NCI-H1930 (cell line): ENCODE measurements at places on chromosomes 6 and 20.

DNA sequence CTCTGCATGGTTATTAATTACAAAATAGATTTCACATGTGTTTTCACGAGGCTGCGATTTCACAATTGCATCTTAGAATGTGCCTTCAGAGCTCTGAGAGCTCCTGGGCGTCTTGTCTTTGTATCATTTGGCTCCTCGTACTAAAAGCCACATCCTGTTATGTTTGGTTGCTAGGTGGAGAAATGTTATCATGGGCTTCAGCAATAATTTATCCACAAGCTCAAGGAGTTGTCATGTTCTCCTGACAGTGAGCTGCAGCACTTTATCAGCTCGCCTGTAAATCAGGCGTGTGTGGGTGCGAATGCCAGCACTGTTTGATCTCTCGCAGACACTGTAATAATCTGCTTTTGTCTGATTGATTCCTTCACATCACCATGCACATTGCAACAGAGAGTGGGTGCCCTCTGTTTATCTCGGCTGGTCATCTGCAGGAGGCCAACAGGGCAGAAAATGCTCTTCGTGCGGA, 218.6 kb upstream of the ZFP64 start:
- no peak for DNase-seq

- DNase-seq: no peak
These were observed 14.2 kb downstream of the DLGAP4 start for GRCh38 chr20:36320261-36320897.

DNA sequence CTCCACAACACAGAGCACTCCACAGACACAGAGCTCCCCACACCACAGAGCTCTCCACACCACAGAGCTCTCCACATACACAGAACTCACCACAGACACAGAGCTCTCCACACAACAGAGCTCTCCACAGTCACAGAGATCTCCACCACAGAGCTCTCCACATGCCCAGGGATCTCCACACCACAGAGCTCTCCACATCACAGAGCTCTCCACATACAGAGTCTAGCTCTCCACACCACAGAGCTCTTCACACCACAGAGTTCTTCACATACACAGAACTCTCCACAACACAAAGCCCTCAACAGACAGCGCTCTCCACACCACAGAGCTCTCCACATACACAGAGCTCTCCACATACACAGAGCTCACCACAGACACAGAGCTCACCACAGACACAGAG, 55.3 kb downstream of the ERMARD start:
- no peak for DNase-seq

GRCh38 chr6:25675167-25675566, 23.2 kb downstream of the SCGN start:
- DNase-seq: no peak

DNA sequence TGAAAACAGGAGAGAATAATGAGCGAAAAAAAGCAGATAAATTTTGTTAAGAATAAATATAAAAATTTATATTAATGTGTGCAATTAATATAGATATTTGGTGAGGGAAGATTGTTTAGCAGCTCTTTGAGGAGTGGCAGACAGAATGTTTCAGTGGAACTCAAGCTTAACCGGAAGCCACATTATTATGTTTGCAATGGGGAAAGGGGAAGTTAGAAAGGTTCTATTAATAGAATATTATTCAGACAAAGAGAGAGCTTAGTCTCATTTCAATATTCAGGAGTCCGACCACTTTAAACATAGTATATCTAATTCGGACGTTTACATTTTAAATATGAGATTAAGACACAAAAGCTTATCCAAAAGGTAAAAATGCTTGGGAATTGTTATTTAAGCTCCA, 81.6 kb upstream of the KHDRBS2 start:
- DNase-seq: no peak

GRCh38 chr6:90703336-90703735, 116.5 kb upstream of the MAP3K7 start:
- DNase-seq: no peak

DNA sequence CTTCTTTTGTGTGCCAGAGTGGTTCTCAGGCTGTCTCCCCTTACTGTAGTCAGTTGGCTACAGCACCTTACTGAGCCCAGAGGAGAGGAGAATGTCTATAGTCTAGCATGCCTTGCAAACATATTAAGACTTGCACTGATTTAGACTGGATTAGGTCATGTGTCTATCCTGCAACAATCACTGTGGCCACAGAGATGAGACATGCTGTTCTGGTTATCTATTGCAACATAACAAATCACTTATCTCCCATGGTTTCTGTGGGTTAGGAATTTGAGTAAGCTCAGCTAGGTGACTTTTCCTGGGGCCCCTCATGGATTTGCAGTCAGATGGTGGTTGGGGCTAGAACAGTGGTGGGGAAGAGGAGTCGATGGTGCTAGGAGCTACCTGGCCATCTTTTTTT, 261.3 kb downstream of the SOD2 start:
- no peak for DNase-seq

GRCh38 chr6:170505306-170505705, 47.8 kb downstream of the PSMB1 start:
- DNase-seq: no peak

DNA sequence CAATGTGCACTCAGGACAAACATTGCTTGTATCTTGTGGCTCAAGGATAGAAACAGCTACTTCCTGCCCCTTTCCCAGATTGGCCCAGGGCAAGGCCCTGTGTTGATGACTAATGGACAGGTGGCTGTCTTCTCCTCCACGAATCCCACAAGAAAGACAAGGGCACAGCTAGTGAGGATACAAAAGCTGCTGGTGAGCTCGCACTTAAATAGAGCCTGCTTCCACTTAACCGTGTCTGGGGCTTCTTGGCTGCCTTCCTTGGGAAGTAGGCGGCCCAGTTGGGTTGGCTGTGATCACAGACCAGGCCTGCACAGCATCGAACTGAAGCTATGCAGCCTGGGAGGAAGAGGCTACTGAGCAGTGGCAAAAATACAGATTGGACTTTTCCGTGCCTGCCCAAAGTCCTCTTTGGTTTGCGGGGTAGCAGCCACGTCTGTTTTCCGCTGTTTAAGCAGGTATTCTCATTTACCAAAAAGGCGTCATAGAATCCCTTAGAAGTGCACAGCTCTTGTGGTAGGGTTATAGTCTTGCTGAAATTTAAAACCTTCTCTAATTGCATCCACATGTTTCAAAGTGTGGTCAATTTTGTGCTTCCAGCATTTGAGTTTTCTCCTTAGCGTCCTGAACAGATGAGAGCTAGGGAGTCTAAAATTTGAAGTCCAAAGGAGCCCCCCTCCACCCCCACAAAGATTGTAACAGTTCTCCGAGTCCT, 23.0 kb upstream of the NAA20 start:
- DNase-seq: no peak

GRCh38 chr6:343960-344815, 47.4 kb upstream of the IRF4 start:
- DNase-seq: no peak

GRCh38 chr20:50447102-50447804, 62.9 kb upstream of the PTPN1 start:
- DNase-seq: no peak

GRCh38 chr6:107784669-107785068, 39.4 kb downstream of the SCML4 start:
- DNase-seq: no peak

DNA sequence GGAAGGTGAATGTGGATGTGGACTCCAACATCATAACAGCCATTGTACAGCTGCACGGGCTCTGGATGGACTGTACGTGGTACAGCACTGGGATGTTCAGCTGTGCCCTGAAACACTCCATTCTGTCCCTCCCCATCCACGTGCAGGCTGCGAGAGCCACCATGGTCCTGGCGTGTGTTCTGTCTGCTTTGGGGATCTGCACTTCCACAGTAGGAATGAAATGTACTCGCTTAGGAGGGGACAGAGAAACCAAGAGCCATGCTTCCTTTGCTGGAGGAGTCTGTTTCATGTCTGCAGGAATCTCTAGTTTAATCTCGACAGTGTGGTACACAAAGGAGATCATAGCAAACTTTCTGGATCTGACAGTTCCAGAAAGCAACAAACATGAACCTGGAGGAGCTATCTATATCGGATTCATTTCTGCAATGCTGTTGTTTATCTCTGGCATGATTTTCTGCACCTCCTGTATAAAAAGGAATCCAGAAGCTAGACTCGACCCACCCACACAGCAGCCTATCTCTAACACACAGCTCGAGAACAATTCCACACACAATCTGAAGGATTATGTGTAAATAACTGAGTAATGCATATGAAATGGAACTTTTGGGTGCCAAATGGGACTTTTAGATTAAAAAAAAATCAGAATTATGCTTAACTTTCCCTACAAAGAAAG, 12.1 kb downstream of the CLDN20 start:
- DNase-seq: no peak

- DNase-seq: peak; percentile 3
These were observed 591.7 kb upstream of the NRSN1 start for GRCh38 chr6:23534351-23534750.

DNA sequence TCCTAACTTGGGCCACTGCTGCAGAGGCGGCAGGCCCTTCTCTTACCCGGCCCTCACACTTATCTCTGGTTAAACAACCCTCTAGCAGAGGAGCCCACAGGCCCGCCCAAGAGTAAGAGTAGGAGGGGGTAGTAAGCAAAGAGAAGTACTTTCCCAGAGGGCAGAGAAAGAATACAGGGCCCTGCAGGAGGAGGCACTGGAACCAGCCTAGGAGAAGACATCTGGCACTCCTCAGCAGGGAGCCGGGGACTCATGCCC, 10.1 kb downstream of the MTCH1 start:
- no peak for DNase-seq

GRCh38 chr6:110875548-110876169, 1.1 kb downstream of the AMD1 start:
- no peak for DNase-seq

GRCh38 chr6:31479933-31480535, 17.9 kb upstream of the MICB start:
- DNase-seq: no peak

DNA sequence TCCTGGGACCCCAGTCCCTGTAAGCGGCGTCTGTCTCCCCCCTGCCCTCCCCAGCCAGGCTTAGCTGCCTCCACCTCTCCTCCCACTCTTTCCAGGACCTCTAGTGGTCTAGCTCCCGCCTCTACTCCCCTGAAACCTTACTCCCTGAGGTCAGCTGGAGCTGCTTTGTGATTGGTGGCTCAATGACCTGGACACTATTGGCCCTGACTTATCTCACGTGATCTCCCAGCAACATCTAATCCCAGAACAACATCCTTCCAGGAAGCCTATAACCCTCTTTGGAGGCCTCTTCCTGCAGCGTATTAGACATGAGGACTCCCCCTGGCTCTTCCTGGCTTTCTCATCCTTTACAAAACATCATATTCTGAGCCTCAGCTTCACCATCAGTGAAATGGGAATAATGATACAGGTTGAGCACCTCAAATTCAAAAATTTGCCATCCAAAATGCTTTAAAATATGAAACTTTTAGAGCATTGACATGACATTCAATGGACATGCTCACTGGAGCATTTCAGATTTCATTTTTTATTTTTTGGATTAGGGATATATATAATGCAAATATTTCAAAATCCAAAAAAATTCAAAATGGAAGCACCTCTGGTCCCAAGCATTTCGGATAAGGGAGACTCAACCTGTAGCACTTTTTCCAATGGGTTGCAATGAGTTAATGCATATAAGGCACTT, 16.3 kb upstream of the SRC start:
- no peak for DNase-seq

DNA sequence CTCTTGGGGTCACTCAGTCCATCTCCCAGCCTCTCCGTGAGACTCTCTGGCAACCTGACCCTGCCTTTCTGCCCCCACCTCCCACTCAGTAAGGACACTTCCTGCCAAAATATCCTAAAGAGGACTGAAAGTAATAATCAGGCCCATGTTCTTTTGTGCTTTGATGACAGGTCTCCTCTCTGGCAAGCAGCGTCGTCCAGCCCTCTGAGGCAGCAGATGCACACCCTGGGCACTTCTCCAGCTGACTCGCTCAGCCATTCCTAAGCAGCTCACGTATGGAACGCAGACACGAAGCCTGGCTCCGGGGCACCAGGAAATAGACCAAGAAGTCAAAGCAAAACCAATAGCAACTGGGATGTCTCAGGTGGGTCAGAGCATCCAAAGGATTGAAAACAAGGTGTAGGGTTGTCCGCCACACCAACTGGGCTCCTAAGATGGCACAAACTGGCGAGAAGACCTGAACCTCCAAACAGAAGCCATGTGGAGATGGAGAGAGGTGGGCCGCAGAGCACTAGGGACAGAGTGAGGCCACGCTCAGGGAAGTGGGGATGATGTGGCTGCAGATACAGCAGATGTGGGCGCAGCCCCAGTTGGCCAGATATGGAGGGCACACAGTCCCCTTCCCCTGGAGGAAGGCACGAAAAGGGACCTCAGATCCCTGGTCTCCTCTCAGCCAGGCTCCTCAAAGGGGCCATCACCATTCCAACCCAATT, 99.3 kb downstream of the PRND start:
- DNase-seq: no peak

GRCh38 chr20:258963-259362, 1.4 kb downstream of the DEFB132 start:
- DNase-seq: no peak

- no peak for DNase-seq
These were observed 25.5 kb upstream of the SMIM26 start for GRCh38 chr20:18541741-18542140.

DNA sequence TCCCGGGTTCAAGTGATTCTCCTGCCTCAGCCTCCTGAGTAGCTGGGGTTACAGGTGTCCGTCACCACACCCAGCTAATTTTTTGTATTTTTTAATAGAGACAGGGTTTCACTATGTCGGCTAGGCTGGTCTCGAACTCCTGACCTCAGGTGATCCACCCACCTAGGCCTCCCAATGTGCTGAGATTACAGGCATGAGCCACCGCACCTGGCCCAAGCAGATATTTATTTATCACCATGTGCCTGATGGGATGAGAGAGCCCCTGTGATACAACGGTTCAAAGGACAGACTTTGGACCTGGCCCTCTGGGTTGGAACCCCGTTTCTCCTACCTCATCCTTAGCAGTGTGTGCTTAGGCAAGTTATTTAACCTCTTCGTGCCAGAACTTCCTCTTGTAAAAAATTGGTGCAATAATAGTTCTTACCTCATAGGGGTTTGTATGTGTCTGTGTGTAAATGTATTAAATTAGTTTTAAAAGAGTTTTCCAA, 19.2 kb upstream of the STK38 start:
- no peak for DNase-seq

DNA sequence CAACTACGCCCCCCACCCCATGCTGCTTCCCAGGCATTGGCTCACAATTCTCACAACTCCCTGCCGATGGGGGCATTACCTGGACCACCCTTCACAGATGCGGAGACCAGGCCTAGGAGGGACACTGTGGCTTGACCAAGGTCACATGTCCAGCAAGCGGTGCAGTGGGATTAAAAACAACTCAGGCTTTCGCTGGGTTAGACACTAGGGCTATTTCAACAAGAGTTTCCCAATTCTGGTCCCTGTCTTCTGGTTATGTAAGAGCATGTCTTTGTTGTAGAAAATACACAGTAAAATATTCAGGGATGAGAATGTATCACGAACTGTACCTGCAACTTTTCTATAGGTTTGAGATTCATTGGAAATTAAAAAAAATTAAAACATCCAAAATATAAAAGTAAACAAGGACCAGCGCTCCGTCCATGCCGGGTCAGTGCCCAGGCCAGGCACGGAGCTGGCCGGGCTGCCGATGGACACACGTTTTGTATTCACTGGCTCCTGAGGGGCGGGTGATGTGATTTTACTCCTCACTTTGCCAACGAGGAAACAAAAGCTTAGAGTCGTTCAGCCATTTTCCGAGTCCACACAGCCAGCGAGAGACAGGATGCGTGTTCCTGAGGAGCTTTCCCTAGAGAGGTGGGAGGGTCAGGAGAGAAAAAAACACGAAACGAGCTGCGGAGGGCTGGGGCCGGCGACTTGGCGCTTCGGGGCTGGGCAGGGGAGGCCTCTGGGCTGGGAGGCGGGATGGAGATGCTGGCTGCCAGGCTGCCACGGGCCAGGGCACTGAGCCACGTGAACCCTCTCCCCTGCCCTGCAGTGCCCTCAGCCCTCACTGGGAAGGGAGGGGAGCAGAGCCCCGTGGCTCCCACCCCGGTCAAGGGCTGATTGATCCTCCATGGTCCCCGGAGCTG, 17.1 kb upstream of the VSTM2L start:
- DNase-seq: no peak
